K562 (cell line): ENCODE measurements at places on chromosomes 12 and 14.

GRCh38 chr14:92659765-92660561 is 88.5 kb downstream of the LGMN start:
- DNase-seq, result no peak

- no peak for DNase-seq
These were observed 32.6 kb downstream of the CPSF2 start for GRCh38 chr14:92154283-92154942.

GRCh38 chr12:23222801-23223200 is 597.8 kb downstream of the ETNK1 start:
- DNase-seq, result no peak

- DNase-seq, result no peak
These were observed 93.7 kb downstream of the VCPKMT start for GRCh38 chr14:50022661-50023060.

DNA sequence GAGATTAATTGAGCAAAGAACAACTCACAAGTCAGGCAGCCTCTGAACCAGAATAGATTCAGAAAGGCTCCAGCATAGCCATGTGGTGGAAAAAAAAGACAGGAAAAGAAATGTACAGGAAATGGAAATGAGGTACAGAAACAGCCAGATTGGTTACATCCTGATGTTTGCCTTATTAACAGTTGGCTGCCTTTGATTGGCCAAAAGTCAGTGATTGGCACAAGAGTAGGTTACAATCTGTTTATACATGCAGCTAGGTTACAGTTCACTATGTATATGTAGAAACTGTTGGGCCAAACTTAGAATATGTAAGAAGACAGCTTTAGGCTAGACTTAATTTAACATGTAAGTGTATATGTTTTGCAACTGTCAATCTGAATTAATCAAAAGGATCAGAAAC is 118.9 kb downstream of the UNC79 start:
- no peak for DNase-seq

- DNase-seq, result no peak
These were observed 172.8 kb upstream of the KITLG start for GRCh38 chr12:88753066-88753465.
